Stimulated activated CD4-positive, alpha-beta T cell treated with anti-CD3 and anti-CD28 coated beads, Interleukin-1b, Interleukin-23, amount 100 ng/mL, for 48 hours (primary cell): ENCODE measurements at places on chromosomes 3 and 15.

DNA sequence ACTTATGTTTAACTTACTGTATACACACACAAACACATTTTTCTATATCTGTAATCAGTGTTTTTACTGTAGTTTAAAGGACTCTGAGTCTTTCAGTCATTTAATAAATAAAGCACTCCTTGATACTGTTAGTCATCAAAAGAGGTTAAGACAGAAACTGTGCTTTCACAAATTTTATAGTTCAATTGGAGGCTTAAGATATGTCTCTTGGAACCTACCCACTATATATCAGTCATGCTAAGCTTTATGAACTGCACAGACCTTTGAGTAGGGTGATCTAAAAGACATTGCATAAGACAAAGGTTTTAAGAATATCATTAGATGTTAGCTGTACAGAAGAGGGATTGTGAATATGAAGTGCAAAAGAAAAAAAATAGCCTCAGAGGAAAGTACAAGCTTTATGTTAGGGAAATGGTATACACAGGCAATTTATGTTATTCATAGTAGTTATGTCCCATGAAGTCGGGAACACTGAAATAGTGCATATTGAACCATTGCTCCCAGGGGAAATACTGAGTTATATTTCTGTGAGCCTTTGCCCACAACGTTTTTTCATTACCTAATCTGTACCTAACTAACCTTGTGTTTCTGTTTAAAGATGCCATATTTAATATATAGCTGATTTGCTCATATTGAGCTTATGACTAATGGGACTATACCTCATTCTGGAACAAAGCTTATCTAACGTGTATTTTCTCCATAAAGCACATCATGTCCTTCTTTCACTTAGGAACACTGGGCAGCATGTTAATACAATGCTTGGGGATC, 19.7 kb downstream of the CHMP2B start:
- no peak for DNase-seq

- DNase-seq: no peak
These were observed 44.8 kb downstream of the KBTBD12 start for GRCh38 chr3:127959873-127960272.

GRCh38 chr3:135218304-135218703, 423.2 kb downstream of the EPHB1 start:
- no peak for DNase-seq

- no peak for DNase-seq
These were observed 36.7 kb downstream of the PTPN9 start for GRCh38 chr15:75542386-75542797.

DNA sequence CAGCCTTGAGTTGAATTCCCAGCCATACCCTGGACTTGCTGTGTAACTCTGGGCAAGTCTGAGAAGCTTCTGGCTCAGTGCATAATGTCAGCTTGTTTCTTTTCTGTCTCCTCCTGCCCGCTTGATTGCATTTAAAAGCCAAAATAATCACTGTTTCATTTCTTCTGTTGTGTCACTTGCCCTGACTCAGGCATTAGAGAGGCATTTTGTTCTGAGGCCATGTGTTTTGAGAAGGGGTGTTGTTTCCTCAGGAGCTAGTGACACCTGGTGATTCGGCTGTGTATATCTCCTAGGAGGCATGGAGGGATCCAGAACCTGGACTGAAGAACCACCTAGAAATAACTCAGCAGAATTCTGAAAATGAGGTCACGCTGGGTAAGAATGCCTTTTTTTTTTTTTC, 16.0 kb downstream of the WDR73 start:
- no peak for DNase-seq

DNA sequence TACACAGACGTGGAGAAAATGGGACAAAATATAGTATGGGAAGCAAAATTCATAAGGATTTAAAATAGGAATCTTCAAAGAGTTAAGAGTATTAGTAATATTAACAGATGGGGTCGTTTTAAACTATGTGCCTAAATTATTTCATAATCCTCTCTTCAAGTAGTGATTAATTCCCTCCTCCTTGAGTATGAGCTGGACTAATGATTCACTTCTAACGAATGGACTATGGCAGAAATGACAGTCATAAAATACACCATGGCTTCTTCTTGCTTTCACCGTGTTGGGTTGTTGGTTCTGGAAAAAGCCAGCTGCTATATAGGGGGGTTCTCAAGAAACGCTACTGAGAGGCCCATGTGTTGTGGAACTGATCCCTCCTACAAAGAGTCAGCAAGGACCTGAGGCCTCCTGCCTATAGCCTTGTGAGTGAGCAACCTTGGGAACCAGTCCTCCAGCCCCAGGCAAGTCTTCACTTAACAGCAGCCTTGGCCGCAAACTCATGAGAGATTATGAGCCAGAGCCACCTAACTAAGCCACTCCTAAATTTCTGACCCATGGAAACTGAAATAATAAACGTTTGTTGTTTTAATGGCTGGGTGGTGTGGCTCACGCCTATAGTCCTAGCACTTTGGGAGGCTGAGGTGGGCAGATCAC, 64.8 kb upstream of the ABHD2 start:
- DNase-seq: no peak

DNA sequence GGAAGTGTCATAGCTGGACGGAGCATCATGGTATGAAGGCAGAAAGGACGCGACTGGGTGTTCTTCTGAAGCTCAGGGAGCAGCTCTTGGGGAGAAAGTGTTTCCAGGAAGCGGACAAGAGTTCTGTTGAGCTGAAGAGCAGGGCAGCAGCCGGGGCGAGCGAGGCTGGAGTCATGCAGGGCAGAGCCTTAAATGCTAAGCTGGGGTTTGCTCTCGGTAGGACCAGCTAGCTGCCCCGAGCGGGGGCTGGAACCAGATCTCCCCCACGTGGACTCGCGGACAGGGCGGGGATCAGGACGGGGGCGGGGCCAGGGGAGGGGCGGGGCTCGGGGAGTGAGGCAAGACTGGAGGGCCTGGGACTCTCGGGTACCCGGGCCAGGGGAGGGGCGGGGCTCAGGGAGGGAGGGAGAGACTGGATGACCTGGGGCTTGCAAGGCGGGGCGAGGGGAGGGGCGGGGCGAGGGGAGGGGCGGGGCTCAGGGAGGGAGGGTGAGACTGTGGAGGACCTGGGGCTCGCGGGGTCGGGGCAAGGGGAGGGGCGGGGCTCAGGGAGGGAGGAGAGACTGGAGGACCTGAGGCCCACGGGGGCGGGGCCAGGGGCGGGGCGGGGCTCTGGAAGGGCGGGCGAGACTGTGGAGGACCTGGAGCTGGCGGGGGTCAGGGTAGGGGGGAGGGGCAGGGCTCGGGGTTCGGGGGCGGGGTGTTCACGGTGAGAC, 461 bp upstream of the FAH start:
- peak; percentile 96 for DNase-seq

- no peak for DNase-seq
These were observed 292.8 kb downstream of the MEX3B start for GRCh38 chr15:81752974-81753373.

DNA sequence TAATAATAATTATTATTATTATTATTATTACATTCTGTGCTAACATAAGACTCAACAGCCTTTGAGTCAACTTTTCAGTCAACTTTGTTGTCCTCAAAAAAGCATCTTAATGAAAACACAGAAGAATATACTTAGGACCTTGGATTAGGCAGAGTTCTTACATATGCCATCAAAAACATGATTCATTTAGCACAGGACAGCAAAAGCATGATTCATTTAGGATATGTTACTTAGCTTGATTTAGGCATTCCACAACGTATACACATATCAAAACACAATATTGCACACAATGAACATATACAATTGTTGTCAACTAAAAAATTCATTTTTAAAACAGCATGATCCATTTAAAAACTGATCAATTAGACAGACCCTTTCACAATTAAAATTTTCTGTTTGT, 213.0 kb downstream of the FMN1 start:
- no peak for DNase-seq

GRCh38 chr3:64266983-64267382, 41.7 kb upstream of the PRICKLE2 start:
- no peak for DNase-seq

- no peak for DNase-seq
These were observed 74.8 kb upstream of the RPL32 start for GRCh38 chr3:12916159-12916558.

GRCh38 chr3:107928084-107928445, 162.8 kb downstream of the CD47 start:
- DNase-seq: peak; percentile 8

DNA sequence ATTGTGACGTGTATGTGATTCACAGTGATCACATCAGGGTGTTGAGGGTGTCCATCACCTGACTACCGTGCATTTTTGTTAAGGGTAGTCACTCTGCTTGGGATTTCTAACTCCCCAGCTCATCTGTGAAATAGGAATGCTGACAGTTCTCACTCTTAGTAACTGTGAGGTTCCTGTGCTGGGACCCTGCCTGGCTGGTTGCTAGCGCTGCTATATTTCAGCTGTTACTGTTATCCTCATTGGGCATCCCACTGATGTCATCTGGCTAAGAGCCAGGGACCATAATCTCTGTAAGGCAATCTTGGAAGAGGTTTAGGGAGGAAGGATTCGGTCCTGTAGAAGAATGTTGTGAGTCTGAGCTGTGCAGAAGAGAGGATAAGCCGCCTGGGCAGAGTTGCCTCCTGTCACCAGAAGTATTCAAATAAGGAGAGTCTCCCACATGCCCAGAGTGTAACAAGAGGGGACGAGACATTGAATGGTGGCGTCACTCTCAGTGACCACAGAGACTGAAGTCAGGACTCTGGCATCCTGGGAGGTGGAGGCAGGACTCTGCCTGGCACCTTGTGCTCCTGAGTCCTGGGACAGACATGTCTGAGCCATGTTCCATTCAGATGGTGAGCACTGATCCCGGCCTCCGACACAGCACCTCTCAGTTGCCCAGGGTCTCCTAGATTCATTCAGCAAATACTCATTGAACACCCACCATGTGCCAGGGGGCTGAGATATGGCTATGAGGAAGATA, 52.2 kb downstream of the FBLN2 start:
- DNase-seq: no peak

DNA sequence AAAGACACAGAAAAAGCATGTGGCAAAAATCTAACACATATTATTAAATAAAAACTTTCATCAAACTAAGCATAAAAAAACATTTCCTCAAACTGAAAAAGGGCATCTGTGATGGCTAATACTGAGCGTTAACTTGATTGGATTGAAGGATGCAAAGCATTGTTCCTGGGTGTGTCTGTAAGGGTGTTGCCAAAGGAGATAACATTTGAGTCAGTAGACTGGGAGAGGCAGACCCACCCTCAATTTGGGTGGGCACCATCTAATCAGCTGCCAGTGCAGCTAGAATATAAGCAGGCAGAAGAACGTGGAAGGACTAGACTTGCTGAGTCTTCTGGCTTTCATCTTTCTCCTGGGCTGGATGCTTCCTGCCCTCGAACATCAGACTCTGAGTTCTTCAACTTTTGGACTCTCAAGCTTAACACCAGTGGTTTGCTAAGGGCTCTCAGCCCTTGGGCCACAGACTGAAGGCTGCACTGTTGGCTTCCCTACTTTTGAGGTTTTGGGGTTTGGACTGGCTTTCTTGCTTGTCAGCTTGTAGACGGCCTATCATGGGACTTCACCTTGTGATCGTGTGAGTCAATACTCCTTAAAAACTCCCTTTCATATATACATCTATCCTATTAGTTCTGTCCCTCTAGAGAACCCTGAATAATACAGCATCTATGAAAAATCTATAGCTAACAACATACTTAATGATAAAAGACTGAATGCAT, 45.4 kb downstream of the DAZL start:
- no peak for DNase-seq

- DNase-seq: no peak
These were observed 32.2 kb downstream of the CRTAP start for GRCh38 chr3:33145901-33146580.

DNA sequence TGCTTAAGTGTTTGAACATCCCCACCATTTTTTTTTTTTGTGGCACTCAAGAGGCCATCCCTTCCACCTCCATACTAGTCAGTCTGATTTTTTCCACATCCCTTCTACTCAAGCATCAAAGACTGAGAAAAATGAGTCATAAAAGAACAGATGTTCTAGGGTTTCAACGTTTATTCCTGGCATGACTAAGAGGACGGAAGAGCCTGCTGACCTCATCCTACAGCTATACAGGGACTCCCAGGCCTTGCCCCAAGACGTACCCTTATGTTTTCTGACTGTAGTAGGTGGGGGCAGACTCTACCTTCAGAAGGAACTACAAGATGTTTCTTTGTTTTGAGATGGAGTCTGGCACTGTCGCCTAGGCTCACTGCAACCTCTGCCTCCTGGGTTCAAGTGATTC, 3.3 kb upstream of the ITPKA start:
- DNase-seq: peak; percentile 54

DNA sequence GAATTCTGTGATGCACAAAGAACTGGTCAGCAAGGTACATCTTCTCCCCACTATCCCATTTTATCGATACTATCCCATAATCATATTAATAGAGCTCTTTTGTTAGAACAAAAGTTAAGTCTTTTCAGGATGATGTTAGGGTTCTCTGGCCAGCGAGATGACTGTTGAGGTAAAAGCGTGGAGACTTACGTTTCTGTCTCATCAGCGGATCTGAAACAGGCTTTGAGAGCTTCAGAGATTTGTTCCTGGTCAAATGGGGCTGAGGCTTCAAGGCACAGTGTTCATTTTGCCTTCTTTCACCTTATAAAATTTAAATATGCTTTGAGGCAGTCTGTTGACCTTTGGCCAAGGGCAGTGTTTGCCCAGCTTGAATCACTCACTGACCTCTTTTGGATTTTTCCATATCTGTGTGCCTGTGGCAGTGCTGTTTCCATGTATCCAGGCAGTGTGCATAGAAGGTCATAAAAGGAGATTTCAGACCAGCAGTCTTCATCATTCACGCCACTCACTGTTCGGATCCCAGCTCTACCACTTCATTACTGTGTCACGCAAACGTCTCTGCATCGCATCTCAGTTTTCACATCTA, 3.1 kb downstream of the ADAMTSL3 start:
- no peak for DNase-seq

- DNase-seq: no peak
These were observed 757.3 kb downstream of the SI start for GRCh38 chr3:164320962-164321361.

DNA sequence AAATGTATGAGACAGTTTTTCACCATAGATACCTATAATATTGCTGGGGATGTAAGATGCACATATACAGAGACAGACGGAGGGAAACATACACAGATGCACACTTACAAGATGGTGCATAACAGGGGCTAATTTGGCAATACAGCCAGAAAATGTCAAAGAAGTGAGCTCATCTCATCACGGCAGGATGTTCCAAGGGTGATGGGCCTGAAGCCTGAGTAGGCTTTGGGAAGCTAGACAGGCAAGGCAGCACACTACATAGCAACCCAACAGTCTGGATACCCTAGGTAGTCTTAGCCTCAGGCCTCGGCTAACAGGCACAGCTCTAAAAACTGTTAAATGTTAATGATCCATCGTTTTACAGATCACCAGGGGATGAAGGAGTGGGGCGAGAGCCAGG, 148.5 kb downstream of the OSBPL10 start:
- DNase-seq: no peak

- no peak for DNase-seq
These were observed 156.0 kb upstream of the ABI3BP start for GRCh38 chr3:101149251-101149650.

- DNase-seq: no peak
These were observed 46.2 kb upstream of the VILL start for GRCh38 chr3:37944391-37944842.

DNA sequence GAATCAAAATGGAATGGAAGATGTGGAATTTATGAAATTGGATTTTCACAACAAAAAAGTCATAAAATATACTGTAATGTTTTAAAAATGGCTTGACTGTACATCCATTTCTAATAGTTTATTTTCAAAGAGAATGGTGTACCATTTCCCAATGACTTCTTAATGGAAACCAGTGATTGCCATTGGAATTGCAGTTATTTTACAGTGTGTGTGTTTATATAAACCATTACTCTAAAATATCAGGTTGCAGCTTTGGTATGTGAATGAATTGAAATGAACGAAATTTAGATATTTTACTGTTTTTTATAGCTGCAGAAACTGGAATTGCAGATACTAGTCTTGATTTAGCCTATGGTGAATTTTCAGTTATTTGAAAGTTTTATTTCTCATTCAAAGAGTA, 165.6 kb downstream of the UBE2E2 start:
- DNase-seq: no peak
